ENCODE measurements at places on chromosomes 2 and 18.

GRCh38 chr2:233901884-233902283 lies 15.3 kb upstream of the TRPM8 start:
- DNase-seq = no peak

GRCh38 chr2:34719206-34719605 lies 1120.1 kb upstream of the FAM98A start:
- DNase-seq = no peak

DNA sequence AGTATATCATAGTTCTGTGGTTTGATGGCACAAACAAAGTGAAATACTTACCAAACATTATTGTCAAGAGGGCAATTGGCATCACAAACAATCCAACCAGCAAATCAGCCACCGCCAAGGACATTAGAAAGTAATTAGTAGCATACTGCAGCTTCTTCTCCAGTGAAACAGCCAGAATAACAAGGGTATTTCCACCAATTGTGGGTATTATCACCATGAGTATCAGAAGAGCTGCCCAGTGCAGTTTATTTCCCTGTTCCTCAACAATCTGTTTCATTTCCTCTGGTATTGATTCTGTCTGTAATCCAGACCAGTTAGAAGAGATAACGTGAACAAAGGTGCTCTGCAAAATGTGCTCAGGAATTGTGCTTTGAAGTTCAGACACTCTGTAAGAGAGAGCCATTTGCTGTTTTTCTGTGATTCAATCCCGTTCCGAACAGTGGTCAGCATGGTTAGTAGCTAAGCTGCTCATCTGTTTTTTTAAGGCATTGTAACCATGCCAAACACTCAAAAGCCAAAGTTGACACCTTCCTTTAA lies 1.4 kb downstream of the HTR2B start:
- DNase-seq = no peak

GRCh38 chr2:208315081-208315788 lies 49.2 kb downstream of the PIKFYVE start:
- DNase-seq = no peak

GRCh38 chr18:56139792-56140254 lies 498.6 kb downstream of the TXNL1 start:
- DNase-seq = no peak

- DNase-seq = no peak
Observed at GRCh38 chr2:167924556-167924955, 322.8 kb downstream of the STK39 start.

- no peak for DNase-seq
Observed at GRCh38 chr2:105381101-105381668, 17.7 kb downstream of the FHL2 start.

DNA sequence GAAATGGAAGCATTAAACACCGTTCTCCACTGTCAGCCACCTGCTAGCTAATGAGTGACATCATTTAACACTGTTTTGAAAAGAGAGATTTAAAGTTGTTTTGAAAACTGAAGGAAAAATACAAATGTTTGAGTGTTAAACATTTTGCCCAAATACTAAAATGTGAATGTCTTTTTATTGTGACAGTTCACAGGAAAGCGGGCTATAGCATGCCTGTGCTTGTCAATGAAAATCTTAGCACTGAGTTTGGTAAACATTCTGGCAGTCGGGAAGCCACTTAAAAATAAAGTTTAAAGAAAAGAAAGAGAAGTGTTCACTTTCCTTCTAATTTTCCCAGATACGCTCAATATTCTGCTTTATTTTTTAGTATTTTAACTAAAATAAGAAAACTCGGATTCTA lies 40.3 kb upstream of the SMIM21 start:
- DNase-seq = no peak

DNA sequence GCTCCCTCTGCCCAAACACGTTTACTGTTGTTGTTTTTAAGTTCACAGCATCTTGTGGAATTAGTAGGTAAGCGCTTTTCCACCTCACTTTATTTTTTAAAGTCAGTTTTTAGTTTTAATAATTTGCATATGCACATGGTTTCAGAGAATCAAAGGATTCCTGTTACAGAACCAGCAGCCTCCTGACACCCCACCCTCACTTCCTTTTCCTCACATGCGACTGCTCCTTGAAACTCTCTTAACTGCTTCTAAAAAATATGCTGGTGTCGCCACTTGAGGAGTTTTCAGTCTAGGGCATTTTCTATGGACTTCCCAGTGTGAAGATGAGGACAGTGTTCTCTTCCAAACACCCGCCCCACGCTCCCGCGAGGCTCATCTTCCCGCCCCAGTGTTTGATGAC lies 14.4 kb downstream of the TMEM37 start:
- no peak for DNase-seq

DNA sequence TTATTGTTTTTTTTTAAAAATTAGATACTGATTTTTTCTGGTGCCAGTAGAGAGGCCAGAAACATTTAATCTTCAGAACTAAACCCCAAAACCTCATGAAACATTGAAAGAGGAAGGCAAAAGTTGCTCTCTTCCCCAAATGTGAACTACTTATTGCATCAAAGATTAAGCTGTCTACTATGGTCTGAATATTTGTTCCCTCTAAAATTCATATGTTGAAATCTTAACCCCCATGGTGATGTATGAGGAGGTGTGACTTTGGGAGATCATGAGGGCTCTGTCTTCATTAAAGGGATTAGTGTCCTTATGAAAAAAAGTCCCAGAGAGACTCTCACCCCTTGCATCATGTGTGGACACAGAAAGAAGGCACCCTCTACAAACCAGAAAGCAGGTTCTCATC lies 28.2 kb upstream of the SLC8A1 start:
- DNase-seq = no peak

DNA sequence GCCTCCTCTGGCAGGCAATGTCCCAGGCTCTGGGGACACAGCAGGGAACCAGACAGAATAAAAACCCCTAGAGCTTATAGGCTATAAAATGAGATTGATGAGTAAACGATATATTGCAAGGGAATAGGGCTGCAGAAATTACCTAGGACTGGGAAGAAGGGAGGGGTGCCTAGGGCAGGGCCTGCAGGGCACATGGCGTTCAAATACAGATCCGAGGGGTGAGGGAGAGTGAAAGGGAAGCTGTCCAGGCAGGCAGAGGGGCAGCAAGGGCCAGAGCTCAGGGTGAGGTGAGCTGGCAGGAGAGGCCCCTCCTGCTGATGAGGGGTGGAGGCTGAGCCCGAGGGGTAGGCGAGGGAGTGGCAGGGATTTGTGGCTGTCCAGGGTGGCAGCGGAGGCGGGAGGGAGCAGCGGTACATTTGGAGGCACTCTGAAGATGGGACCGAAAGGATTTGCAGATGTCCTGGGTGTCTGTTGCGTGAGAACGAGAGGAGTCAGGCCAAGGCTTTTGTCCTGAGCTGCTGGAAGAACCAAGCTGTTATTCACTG lies 33.7 kb downstream of the KCNIP3 start:
- no peak for DNase-seq

DNA sequence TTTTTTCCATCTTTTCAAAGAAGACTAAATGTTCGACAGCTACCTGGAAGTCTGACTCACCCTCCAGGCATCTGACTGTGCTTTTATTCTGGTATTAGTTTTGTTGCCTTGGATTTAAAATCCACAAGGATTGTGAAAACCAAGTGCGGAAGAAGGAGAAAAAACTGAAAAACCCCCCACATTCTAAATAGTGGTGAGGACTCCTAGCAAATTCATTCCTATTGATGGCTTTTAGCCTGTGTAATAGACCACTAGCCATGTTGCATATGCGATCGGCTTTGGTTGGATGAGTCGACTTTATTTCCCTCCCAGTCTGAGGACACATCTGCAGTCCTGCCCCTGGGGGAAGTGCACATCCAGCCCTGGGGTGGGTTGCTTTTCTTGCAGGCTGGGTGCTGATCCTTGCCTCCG lies 16.9 kb downstream of the LDLRAD4 start:
- no peak for DNase-seq

Measured in DMS 273 treated with DMSO at 0.1 percent for 48 hours (cell line).